ENCODE measurements at places on chromosomes 7 and 10.

- no peak for DNase-seq
Measured at GRCh38 chr7:132115758-132116157, 460.5 kb downstream of the PLXNA4 start.

DNA sequence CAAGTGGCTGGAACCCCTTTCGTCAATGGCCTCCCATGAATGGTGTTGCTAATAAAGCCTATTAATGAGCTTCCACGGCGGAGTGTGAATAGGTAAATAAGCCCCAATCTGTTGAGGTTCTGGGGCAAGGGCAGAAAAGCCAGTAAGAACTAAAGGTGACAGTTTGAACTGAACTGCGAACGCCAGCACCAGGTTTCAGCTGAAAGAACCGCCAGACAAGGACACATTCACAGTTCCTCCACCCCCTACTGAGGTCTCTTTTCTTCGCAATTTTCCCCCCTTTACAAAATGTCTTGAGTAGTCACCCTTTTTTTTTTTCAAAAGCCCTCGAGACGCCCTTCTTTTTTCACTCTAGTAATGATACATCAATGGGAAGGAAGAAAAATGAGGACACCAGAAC lies 2.4 kb upstream of the FGFR2 start:
- no peak for DNase-seq

DNA sequence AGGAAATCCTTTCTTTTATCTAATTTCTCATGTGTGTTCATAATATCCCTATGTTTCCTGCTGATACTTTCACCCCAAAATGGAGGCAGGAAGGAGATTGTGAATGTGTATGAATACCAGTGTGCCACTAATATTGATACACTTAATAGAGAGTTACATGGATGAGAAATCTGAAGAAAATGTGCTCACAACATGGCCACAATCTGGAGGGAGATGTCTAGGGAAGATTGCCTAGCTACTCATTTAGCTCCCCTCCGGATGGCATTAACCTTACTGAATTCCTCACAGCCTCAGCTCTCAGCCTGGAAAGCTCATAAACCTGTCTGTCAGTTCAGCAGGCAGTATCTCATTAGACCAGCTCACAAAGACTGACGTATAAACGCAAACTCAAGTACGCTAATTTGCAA lies 23.4 kb upstream of the DMTF1 start:
- no peak for DNase-seq

DNA sequence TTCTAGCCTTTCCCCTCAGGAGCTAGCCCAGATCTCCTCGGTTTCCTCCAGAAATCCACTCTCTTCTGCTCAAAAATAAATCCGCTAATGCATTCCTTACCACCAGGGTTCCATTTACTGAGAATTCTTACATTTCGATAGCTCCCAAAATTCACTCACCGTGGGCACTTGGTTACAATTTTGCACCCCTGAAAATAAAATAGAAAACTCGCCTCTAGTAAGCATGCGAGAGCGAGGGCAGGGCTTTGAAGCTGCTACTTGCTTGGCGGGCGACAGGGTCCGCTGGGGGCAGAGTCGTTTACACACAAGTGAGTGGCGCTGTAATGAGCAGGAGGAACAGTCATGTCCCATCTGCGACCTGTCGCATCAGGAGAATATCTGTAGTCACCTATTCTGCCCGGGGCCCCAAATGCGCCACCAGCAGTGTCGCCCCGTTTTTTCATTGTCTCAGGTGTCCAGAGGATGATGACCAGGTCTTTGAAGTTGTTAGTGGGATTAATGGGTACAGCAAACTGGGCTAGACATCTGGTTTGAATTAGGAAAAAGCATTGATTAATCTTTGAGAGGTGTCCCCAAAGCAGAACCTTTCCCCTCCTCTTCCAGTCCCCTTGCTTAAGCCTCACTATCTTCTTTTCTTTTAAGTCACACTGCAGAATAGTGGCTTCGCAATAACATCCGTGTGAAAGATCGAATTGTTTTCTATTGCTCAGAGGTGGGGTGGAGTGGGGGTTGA lies 1.2 kb upstream of the MEOX2 start:
- DNase-seq = no peak

- no peak for DNase-seq
Measured at GRCh38 chr10:126006906-126007305, 110.5 kb downstream of the FANK1 start.

DNA sequence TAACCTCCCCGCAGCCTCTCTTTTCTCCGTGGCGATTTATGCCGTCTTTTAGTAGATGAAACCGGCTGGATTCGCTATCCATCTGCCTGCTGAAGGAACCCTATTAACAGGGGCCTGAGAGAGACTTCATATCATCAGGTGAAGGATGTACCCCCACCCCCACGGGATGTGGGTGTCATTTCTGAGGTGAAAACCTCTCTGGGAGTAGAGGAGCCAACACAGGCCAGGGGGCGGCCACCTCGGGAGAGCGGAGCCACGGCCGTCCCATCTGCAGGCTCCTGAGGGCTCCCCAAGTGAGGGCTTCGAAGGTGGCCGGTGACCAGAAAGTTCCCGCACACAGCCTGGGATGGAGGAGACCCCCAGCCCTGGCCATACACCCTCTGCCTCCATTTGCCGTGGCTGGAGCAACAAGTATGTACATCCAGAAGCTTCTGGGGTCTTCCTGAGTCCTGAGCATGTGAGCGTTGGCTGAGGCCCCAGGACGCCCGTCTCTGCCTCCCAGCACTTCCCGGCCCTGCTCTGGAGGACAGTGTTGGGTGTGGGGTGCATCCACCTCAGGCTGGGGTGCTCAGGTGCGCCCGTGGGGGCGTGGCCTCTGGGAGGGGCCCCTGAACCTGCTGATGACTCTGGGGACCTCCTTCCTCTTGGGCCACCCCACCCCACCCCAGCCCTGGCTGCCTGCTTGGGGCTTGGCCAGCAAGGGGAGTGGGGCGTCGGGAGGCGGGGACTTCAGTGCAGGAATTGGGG lies 84.7 kb downstream of the NKX6-2 start:
- DNase-seq = no peak

GRCh38 chr7:88795553-88795952 lies at the start of gene TEX47:
Gene TEX47, minus strand, starts transcription at chr7:88795737. Its CDS starts 795 bp downstream, at chr7:88794942.
- no peak for DNase-seq

GRCh38 chr7:71679480-71679879 lies 547.5 kb downstream of the GALNT17 start:
- DNase-seq = no peak

DNA sequence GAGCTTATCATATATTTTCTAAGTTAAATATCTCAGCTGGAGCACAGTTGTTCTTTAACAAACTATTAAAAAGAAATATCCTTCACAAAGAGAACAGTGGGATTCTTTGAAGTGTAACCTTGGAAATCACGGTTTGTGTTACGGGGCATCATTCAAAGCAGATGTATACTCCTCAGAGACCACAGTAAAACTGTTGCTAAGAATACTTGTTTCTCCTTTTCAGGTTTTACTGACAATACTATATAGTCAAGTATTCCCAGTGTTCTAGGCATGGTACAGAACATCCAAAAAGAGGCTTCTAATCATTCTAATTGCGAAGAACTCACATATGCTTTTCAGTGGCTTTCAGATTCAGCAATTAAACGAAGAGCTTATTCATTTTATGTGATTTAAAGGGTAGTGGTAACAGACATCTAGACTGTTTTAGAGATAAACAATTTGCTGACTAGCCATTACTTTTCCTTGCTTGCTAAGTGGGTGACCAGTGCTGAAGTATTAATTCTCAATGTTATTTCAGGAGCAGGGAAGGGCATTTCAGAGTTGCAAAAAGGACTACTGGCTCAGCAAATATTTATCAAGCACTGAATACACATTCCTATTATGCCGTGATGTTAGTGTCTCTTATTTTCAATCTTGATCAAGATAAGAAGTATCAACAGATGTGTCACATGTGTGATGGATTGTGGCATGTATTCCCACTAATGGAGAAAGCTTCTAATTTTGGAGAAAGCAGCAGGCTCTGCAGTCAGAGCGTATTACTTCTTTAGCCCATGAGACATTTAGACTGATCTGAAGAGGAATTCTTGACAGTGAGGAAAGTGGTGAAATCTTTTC lies 236.8 kb downstream of the RNLS start:
- no peak for DNase-seq

- no peak for DNase-seq
Measured at GRCh38 chr7:41481353-41481752, 221.5 kb downstream of the INHBA start.

GRCh38 chr7:73715648-73716317 lies 3.7 kb downstream of the STX1A start:
- no peak for DNase-seq

GRCh38 chr7:50699143-50699542 lies 83.6 kb downstream of the GRB10 start:
- DNase-seq = no peak

DNA sequence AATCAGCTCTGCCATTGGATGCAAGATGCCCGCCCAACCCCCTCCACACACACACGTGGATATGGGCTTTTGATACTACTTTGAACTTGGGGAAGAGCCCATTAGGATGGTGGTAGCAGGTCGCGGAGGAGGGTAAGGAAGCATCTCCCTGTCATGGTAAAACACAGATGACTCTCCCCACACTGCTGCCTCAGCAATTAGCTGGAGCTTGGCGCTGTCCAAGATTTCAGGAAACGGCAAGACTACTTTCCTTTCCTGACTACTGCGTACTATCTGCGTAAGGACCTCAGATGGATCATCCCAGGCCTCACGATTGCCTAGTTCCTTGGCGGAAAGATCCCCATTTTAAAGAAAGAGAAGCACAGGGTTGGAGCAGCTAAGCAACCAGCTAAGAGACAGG lies 134.3 kb downstream of the C10orf90 start:
- no peak for DNase-seq

DNA sequence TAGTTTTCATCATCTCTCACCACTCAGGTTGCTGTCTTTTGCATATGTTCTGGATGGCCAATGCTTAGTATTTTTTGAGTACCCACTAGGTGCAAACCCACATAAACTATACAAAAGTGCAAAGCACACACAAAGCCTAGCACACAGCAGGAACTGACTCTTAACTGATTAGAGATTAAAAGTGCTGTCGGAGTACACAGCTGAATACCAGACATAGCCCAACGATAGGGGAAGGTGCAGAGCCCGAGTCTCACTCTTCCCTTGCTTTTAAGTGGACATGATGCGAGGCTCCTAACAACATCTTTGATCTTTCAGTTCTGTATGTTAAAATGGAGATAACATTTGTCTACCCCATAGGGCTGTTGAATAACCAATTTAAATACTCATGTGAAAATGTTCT lies 90.8 kb downstream of the DPY19L1 start:
- DNase-seq = no peak

DNA sequence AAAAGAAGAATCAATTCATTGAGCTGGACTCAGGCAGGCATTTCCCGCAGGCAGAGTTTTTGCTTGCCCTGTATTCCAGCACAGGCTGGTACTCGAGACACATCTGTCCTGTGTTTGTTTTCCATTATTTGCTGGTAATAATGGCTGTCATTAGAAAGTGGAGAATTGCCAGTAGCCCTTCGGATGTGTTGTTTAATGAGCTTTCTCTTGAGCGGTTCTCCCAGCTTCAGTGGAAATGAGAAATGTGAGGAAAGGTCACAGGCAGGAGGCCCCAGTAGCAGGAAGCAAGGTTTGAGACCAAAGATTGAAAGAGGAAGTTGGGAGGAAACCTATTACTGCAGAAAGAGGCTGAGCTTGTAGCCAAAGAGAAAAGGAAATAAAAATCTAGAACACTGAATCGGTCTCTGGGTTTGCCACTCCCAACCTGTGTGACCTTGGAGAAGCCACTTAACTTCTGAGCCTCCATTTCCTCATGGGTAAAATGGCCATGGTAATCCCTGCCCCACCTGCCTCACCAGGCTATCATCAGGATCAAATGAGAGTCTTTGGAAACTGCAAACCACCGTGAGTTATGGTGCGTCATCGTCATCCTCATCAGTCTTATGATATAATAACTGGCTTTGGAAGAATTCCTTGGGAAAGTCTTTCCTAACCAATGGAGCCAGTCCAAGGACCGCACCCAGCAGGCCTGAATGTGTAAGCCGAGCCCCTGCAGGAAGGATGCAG lies 67.7 kb downstream of the TACR2 start:
- DNase-seq = no peak

DNA sequence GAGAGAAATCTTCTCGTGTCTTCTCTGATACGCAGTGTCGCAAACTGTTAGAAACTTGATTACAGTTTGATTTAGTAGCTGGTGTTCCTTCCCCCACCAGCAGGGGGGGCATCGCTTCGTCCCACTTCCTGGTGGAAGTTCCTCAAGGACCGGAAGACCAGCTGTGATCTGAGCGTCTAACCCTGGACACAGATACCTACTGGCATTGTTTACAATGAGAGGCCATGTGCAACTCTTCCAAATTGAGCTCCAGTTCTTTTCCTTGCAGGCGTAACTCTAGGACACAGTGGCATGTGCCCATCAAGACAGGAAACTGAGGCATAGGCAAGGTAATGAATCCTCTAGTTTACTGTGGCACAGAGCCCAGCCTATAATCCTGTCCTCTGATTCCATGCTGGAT lies 219.0 kb downstream of the CCDC3 start:
- DNase-seq = no peak

- DNase-seq = no peak
Measured at GRCh38 chr7:103292122-103292521, 5.1 kb upstream of the PMPCB start.

DNA sequence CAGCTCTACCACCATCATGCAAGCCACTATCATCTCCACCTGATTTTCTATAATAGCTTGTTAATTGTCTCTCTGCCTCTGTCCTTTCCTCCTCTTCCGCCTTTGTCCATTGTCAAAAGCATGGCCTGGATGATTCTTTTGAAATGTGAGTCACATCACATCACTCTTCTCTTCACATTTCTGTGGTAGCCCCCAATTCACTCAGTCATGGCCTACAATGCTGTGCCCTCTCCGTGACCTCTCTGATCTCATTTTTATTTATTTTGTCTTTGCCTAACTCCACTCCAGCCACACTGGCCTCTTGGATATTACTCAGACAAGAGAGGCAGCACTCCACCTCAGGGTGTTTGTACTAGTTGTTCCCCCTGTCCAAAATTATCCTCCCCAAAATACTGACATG lies 4.9 kb upstream of the ABCB4 start:
- no peak for DNase-seq

GRCh38 chr7:7789551-7789988 lies 71.2 kb upstream of the RPA3 start:
- DNase-seq = no peak

DNA sequence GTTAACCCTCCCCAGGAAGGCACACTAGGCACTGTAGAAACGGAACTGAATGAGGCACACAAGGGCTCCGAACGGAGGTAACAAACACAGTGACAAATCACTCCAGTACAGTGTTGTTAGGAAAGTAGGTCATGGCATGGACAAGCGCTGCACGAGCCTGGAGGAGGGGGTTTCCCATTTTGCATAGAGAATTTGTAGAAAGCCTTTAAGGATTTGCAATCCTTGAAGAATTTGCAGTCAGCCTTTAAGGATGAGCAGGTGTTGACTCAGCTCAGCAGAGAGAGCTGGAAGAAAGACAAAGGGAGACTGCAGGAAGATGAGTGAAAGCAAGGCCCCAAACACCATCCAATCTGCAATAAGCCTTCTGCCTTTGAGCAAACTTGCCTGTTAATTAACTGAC lies 51.1 kb upstream of the PPP1R3C start:
- DNase-seq = no peak

GRCh38 chr7:42311195-42311594 lies 74.2 kb upstream of the GLI3 start:
- DNase-seq = no peak

- no peak for DNase-seq
Measured at GRCh38 chr10:34150103-34150502, 665.0 kb downstream of the PARD3 start.
